ENCODE measurements at places on chromosomes 7 and 10.
A peak's percentile ranks its signal among the peaks of the same experiment; 100 is the strongest.

DNA sequence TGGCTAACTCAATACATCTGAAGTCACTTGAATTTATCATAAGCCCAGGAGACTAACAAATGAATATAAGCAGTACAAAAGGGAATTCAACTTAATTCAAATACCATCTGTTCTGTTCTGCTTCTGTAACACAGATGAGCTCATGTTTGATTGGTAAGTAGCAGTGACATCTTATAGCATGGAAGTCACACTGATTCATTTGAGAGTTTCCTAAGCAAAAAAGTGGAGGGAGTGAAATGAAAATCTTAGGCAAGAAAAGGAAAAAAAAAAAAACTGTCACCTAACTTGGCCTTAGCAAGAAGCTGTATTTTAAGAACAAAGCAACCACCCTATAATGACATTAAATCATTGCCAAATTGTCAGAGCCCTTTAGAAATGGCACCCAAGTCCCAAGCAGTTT, 49.5 kb downstream of the SMURF1 start:
- DNase-seq = no peak

- no peak for DNase-seq
Measured at GRCh38 chr10:71427246-71427645, 30.5 kb downstream of the CDH23 start.

DNA sequence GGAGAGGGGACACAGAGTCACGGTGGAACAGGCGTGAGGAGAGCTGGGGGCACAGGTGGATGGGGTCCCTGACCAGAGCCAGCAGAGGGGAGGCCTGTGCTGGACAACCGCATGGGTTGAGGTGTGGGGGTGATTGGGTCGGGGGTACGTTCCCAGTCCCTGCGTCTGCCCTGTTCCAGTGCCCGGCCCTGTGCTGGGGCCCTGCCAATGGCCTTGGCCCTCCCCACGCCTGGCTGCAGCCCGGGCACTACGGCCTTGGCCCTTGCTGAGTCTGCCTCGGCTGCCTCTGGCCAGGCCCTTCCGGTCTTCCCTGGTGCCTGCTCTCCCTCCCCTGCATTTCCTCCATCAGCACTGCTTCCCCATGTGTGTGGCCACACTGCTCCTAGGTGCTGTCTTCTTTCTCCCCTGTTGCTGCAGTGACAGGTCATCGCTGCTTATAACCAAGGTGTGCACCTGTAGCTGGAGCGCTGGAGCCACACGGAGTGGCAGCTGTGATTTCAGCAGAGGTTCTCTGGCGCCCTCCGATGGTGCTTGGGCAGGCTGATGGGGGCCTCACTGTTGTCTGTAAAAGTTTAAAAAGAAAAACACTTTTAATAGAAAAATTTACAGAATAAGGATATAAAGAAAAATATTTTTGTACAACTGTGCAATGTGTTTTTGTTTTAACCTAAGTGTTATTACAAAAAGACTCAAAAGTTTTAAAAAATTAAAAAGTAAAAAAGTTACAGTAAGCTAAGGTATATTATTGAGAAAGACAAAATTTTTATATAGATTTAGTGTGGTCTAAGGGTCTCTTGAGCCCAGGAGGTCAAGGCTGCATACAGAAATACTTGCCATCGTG, 45.2 kb upstream of the BHLHA15 start:
- DNase-seq = peak; percentile 29

GRCh38 chr7:134186027-134186426, 58.9 kb downstream of the LRGUK start:
- peak; percentile 62 for DNase-seq

- DNase-seq = peak; percentile 60
Measured at GRCh38 chr10:23994459-23995046, 214.4 kb upstream of the KIAA1217 start.

- no peak for DNase-seq
Measured at GRCh38 chr10:75461672-75462649, 30.5 kb downstream of the LRMDA start.

- DNase-seq = peak; percentile 46
Measured at GRCh38 chr10:106189292-106189691, 975.2 kb downstream of the SORCS1 start.

- DNase-seq = no peak
Measured at GRCh38 chr10:126126866-126127265, 230.5 kb downstream of the FANK1 start.

DNA sequence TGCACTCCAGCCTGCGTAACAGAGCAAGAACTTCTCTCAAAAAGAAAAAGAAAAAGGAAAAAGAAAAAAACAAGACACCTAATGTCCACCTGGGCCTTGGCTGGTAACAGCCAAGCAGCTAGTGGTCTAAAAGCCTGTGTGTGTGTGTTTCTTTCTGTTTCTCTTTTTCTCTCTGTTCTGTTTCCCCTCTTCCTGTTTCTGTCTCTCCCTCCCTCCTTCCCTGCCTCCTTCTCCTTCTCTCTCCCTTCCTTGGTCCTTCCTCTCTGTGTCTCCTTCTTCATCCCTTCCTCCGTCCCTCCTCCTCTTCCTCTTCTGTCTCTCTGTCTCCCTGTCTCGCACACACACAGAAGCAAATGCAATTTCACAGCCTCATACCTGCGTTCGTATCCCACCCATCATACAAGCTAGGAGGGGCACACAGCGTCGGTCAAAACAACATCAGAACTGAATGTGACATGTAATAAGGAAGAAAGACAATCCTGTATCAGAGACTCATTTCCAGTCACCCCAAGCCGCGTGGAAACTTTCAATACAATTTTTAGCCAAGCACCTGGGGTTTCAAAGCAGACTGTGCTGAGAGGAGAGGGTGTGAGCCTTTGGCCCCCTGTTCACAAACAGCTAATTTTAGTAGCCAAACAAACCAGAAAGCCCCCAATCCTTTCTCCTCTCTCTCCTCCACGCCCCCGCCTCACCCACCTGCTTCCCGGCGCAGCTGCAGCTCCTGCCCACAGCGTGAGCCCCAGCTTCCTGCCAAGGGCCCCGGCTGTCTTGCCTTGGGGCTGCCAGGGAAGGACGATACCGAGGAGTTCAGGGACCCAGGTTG, 50.2 kb upstream of the GNA12 start:
- no peak for DNase-seq

DNA sequence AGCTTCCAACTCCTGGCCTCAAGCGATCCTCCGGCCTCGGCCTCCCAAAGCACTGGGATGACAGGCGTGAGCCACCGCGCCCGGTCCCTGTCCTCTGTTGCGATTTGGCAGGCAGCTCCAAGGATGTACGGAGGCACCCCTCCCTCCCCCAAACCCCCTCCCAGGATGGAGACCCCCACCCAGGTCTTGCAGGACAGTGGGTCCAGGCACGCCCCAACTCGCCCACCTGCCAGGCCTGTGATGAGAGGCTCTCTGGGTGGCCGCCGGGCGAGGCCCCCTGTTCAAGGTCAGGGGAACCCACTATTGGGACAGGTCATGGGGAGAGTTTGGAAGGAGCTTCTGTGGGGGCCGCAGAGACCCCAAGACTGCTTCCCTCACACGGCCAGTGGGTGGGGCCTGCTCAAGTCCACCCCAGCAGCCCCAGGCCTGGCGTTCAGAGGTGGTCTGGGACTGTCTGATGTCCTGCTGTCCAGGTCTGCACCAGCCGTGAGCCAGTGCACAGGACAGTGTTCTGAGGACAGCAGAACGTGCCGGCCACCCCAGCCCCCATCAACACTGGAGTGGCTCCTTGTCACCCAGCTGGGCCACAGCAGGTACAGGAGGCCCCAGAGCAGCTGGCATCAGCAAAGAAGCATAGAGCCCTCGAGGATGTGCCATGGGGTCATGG, 2.5 kb downstream of the ADAP1 start:
- no peak for DNase-seq

GRCh38 chr7:137882806-137883205, 36.0 kb upstream of the DGKI start:
- no peak for DNase-seq

DNA sequence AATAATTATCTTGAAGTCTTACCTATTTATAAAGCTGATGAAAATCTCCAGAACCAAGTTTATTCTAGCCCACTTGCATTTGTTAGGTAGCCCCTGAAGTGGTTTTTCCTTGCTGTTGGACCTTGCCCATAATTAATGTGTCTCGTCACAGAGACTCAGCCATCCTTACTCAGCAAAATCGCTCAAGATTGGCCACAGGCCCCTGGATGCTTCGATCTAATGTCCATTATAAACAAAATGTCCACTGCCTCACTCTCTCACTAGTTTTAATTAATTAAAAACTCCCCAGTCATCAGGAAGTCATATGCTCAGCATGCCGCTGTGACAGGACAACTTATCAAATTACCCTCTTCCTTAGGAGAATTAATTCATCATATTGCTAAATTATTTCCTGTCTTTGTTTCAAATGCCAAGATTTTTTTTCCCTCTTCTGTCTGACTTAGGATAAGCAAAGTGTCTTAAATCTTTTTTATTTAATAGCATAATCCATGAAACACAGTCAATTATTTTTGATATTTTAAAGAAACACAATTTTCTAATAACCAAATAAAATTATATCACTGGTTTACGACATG, 126.8 kb upstream of the PCLO start:
- DNase-seq = no peak

DNA sequence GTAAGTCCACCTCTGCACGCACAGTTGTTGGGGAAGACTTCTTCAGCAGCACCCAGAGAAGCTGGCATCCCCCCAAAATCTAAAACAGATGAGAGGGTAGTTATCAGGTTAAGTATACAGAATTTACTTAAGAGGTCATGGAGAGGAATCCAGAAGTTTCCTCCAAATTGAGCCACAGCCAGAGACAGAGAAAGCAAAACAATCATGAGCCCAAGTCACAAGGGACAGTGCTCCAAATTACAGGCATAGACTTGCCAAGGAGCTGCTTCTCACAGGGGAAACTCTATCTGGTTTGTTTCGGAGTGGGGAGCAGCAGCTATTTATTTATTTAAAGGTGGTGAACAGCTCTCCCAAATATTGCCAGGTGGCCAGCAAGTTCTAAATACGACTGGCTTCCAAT, 308.4 kb downstream of the SKIDA1 start:
- no peak for DNase-seq

- peak; percentile 30 for DNase-seq
Measured at GRCh38 chr7:105346593-105347322, 42.0 kb downstream of the SRPK2 start.

DNA sequence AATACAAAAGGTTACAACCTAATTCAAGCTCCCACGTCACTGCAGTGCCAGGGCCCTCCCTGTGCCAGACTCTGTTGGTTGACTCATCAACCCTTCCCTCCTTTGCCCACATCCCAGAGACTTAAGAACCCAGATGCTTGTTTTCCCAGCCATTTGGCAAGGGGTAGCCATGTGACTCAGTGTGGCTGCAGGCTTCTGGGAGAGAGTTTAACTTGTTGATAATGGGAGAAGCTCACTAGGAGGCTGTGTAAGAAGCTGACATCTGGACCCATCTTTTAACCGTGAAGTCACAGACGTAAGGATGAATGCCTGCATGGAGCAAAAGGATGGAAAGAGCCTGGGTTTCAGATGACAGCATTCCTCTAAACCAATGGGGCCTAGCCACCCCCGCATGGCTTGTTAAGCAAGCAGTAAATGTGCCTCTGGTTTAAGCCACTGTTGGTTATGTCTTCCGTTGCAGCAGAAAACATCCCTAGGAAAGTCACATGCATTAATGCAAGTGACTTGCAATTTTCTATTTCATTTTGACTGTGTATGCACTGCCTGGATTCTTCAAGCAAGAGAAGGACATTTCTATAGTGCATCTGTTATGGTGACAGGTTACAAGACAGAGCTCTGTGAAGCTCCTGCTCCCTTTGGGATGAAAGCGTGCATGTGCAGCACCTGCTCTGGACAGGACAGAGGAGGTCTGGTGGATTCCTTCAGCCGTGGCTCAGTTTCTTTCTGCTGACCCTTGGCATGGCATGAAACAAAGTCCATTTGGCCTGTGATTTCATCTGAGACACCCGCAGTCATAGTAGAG, 57.5 kb upstream of the CREB5 start:
- DNase-seq = peak; percentile 71

GRCh38 chr7:30971840-30972563, 8.2 kb downstream of the GHRHR start:
- DNase-seq = no peak

GRCh38 chr10:126702181-126702580, 31.7 kb upstream of the C10orf90 start:
- peak; percentile 27 for DNase-seq

DNA sequence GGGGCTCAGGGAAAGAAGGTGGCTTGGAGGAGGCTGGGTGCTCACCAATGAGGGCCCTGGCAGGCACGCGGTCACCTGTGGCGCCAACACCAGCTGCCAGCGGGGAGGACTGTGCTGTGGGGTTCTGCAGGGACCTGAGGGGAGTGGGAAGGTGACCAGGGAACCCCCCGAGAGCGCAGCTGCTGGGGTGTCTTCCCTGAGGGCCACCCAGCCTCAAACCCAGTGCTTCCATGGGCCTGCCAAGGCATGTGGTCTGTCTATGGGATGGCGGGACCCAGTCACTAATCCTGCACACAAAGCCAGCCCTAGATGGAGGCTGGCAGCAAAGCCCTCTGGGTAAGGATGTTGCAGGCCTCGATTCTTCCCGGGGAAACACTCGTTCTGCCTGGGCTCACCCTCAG, 117.1 kb downstream of the EBF3 start:
- no peak for DNase-seq

- no peak for DNase-seq
Measured at GRCh38 chr10:101075775-101076174, 14.0 kb downstream of the KAZALD1 start.

GRCh38 chr7:149248777-149249176, 9.3 kb downstream of the ZNF212 start:
- no peak for DNase-seq

GRCh38 chr7:509426-510130, 10.1 kb downstream of the PDGFA start:
- no peak for DNase-seq

GRCh38 chr10:23171232-23171876, 20.8 kb upstream of the PTF1A start:
- DNase-seq = peak; percentile 39

DNA sequence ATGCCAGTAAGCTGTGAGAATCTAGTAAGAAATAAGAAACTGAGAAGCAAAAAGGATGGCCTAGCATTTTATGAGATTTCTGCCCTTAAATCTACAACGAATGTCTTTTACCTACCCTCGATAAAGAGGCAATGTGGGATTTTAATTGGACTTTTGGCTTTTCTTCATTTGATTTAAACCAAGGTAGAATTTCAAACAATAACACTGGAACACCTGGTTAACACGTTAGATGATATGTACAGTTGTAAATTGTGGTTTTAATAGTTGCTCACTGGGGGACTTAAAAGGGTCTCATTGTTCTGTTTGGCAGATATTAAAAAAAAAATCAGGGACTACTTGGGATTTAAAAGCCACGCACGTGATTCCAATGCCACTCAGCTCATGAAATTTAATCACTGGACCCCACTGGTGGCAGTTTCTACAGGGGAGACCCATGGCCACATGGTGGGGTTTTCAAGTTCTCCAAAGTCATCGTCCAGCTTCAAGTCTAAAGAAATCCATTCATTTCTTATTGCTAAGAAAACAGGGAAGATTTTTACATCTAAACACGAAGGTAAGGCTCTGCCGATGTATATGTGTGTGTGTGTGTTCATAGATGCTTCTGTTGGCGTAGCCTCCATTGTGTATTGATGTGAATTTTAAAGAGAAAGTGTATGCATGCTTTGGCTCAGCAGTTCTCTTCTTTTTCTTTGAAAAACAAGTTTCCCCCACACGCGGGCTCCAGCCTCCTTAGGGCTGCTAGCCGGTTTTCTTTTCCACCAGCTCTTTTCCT, 588.6 kb upstream of the MKI67 start:
- DNase-seq = no peak
